ENCODE measurements at places on chromosomes 1 and 21. TPM values are rescaled to one million over a fixed set of nuclear protein-coding genes. Genes with fewer than 3 reads are reported as not detected.
A peak's percentile ranks its signal among the peaks of the same experiment; 100 is the strongest.

GRCh38 chr1:59071876-59072582 lies 224.9 kb upstream of the FGGY start:
- DNase-seq, result no peak

GRCh38 chr1:109657970-109658369 lies 2.1 kb downstream of the GSTM4 start:
- no peak for DNase-seq

DNA sequence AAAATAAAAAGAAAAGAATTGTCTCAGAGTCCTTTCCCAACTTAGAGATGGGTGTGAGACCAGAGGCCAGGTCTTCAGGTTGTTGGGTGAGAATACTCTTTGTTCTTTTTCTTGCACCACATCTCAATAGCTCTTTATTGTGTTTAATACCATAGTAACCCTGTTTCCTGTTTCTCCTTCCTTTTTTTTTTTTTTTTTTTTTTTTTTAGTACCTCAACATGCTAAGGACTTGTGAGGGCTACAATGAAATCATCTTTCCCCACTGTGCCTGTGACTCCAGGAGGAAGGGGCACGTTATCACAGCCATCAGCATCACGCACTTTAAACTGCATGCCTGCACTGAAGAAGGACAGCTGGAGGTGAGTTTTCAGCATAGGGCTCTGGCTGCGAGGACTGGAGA lies 24.4 kb downstream of the CELF3 start:
- DNase-seq, result no peak

GRCh38 chr1:41599912-41600311 lies 115.4 kb upstream of the EDN2 start:
- no peak for DNase-seq

DNA sequence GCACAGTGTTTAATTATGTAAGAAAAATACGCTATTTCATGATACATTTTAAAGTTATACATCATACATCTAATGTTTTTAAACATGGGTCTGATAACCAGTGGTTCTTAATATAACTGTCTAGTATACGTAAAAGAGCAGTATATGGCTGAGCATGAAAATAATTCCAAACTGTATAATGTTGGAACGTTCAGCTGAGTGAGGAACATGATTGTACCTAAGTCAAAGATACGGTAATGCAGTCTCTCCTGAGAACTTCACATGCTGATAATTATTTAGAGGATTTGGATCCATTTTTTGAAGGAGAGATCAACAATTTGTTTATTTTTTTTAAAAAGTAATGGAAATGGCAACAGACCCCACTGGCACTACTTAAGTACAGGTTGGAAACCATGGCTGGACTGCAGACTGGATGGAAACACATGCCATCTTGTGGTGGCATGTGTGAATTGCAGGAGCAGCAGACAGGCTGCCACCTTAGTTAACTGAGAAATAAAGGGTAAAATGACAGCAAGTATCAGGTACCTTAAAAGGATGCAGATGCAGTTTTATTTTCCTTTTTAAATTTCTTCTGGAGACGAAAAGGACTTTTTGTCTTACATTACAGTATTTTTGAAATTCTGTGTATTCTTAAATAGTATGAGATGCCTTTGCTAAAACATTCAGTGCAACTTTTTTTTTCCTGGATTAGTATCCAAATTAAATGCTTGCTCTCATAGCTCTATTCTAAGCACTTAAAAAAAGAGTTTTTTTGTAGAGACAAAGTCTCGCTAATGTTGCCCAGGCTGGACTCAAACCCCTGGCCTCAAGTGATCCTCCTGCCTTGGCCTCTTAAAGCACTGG lies 73.8 kb downstream of the MTR start:
- peak; percentile 33 for DNase-seq

DNA sequence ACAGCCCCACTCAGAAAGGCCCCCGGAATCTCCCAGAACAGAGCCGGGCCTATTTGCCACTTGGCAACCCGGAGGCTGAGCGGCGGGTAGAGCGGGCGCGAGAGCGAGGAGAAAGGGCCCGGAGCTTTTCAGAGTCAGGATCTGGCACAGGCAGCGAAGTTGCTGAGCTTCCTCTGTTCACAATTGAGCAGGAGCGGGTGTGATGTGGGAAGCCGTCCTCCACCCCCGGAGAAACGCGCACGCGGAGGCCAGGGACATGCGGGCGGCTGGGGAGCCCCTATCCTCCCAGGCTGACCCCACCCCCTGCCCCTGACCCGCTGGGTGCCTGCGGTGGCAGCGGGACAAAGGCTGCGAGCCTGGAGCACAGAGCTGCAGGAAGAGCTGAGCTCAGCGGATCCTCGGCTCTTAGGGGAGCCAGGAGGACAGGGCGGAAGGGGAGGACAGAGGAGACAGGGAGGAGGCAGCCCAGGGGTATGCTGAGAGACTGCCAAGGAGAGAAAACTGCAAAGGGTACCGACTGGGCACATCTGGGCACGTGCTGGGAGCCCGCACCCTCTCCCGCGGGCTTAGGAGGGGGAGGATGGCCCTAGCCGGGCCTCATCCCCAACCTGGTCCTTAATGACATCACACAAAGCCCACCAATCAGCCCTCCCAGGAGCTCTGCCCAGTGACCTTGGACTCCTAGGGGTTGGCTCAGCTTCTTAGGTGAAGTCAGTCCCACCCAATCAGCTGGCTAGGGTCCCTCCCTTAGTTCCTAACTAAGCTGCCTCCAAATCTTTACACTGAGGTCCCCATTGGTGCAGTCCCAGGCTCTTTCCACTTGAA lies 9.3 kb downstream of the KIF21B start:
- DNase-seq, result peak; percentile 82

DNA sequence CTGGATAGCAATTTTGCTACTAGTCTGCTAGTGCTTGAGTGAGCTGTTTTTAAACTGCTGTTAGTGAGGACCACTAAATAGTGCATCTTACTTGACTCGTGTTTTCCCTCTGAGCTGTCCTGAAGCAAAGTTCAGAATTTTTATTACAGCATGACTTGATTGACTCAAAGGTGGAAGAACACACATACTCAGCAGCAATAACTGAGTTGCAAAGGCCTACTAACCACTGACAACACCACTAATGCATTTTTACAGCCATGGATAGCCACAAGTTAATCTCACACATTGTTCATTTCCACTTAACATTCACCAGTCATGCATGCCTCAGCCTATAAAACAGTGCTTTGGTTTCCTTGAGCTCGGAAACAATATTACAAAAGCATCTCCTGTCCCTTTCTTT lies 148.7 kb downstream of the RUNX1 start:
- no peak for DNase-seq

DNA sequence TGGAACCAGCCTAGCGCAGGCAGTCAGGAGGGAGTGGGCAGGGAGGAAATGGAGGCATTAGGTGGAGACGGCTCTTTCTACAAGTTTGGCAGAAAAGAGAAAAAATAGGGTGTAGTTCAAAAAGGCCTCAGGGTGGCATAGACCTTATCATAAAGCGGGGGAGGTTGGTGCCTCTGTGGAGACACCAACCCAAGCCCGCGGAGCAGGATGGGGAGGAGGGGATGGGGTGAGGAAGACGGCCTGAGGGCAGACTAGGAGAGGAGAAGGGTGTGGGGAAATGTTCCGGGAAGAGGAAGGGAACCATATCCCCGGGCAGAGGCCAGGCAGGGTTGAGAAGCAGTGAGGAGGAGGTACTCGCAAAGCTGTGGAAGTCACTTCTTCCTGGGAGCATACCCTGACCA lies 17.4 kb upstream of the SHE start:
- DNase-seq, result no peak

DNA sequence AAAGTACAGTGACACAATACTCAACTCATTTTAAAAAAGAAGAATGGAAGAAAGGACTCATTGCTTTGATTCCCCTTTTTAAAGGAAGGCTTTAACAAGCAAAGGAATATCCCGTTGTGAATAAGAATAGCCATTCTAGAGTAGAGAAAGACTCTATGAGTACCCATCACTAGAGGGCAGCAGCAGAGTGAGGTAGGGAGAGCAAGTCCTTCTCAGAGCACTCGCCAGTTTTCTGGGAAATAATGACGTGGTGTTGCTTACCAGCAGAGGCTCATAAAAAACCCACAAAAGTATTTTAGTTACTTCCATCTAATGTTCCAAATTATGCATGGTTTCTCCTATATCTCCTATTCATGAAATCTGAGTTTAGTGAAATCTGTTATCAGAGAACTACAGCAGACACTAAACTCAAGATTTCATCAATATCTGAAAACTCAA lies 74.6 kb downstream of the USP24 start:
- DNase-seq, result peak; percentile 72

DNA sequence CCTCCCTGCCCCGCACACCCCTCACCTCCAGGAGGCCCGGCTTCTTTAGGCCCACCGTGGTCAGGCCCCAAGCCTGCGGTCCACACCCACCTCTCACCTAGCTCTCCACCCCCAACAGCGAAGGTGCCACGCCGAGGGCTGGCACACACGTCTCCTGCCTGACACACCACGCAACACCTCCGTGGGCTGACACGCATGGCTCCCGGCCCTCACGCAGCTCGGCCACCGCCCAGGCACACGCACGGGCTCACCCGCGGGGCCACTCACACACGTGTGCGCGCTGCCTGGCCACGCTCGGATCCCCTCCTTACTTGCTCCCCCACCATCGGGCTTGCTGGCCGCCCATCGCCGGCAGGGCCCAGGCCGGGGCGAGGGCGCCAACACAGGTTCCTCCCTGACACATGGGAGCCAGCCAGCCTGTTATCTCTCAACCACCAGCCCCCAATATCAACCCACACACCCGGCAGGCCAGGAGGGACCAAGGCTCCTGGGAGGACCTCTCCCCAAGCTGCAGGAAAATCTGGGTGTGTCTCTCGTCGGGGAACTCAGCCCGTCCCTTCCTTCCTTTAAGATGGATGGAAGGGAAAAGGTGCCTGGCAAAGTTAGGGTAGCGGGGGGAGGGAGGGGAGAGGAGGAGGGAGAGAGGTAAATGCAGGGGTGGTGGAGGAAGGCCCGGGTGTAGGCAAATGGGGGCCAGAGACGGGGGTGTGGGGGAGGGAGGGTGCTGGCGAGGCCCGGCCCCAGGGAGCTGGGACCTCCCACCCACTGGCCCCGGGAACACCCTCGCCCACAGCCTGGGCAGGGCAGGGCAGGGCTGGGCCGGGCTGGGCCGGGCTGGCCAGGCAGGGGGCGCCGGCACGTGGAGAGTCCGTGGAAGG lies 546 bp downstream of the ELOVL1 start:
- DNase-seq, result peak; percentile 30

- no peak for DNase-seq
Measured at GRCh38 chr1:15882665-15883064, 35.2 kb downstream of the SPEN start.

DCST1 gene
- not detected for total RNA-seq

DNA sequence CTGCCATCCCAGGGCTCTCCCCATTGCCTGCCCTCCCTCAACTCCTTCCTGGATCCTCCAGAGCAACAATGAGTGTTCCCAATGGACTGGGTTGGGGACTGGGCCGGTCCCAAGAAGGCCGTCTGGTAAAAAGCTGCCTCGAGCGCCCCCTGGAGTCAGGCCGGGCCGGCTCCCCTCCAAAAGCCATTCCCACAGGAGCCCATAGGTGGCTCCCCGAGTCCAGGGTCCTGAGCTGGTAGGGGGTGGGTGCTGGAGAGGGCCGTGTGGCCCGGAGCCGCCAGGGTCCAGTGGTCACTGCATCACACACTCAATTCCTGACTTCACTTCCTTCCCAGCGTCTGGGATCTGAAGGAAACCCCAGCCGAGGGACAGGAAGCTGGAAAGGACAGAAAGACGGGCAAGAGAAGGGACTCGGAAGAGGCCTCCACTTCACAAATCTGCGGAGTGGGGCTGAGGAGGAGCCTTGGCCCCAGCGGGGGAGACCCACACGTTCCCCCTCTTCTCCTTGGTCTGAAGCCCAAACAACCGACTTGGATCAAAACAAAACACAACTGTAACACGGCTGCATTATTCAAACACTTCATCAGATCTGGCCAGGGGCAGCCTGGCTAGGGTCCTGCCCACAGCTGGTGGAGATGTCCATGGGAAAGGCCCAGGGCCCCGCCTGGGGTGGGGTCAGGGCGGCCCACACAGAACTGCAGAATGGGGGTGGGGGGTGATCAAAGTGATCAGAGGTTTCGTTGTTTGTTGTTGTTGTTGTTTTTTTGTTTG lies 10.9 kb upstream of the ALDH4A1 start:
- DNase-seq, result peak; percentile 96
